Spinal cord (tissue), 10 donors: ENCODE measurements at places on chromosomes 5 and 9. TPM values are rescaled to one million over a fixed set of nuclear protein-coding genes. Genes with fewer than 3 reads are reported as not detected.

The AIF1L gene
- 47.7 TPM for total RNA-seq

GRCh38 chr5:3300726-3301125, 294.9 kb upstream of the IRX1 start:
- no peak for DNase-seq

The FCN2 gene
- not detected for total RNA-seq

DNA sequence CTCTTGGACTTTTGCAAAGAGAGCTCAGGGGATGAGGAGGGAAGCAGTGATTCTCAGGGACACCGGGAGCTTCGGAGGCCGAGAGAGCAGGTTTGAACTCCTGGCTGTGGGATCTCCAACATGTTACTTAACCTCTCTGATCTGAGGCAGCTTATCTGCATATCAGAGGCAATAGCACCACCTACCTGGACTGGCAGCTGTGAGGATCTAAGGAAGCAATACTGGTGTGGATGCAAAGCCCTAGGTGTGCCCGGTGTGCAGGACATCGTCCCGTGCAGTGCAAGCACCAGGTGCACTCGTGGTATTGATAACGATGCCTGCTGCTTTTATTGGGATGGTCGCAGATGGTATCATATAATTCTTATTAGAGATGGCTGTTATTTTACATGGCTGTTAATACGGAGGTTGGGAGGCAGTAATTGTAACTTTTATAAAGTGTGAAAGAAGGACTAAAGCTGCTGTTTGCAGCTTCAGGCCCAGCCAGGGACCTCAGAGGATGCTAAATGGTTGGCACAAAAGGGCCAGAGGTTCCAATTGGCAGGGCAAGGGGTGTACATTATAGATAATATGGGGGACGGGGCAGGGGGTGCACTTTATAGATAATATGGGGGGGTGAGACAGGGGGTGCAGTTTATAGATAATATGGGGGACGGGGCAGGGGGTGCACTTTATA, 14.9 kb downstream of the COL5A1 start:
- DNase-seq: no peak

DNA sequence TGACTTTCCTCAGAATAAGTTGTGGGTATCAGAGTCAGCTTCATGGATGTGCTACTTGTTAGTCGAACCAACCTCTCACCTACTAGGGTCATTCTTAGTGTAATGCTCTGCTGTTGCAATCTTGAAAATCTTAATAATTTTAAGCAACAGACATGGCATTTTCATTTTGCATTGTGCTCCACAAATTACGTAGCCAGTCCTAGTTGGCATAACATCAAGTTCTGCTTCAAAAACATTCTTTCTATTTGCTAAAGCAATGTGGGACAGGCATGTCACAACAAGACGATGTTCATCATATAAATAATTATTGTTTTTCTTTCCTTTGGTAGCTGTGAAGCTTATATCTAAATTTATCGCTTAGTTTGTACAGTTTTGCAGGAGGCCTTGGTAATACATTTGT, 39.3 kb upstream of the CDH12 start:
- DNase-seq: no peak

DNA sequence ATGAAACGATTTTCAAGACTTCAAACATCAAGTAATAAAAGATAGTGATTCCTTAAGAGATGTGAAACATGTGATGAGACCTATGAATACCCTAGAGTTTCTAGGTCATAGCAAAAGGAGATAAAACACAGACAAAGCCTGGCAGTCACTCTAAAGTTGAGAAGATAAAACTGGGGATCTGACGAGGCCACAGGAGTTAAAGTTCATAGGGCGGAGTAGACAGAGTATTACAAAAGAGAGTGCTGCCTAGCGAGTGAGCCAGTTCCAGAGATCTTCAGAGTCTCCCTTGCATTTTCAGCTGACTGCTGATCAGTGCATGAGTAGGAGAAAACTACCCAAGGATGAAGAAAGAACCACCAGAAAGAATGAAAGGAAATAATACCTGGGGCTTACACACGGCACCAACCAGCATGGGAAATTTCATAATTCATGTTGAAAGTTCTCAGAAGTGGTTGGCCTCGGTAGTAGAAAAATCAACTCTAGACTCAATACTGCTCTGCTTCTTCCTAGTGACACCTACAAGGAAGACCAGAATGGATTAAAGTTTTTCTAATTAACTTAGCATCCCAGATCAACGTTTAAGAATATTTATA, 30.4 kb downstream of the FBXO4 start:
- no peak for DNase-seq

GRCh38 chr5:54990841-54991258, 5.5 kb upstream of the ESM1 start:
- DNase-seq: no peak

- no peak for DNase-seq
Measured at GRCh38 chr5:77844373-77844622, 68.2 kb upstream of the TBCA start.

DNA sequence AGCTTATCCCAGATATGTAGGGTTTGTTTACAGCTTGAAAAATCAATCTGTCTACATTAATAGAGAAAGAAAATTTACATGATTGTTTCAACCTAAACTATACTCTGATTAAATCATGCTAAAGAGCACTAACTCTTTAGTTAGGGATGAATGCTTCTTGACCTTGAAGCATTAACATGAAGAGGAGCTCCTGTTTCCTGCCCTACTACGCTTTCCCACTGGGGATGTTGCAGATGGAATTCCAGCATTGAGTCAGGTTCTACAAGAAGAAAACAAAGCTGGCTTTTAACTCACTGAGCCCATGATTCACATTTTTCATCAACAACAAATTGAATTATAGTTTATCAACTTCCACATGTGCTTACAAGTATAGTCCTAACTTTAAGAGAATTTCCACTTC, 471.3 kb downstream of the TMEM232 start:
- no peak for DNase-seq

The C9orf50 gene
- total RNA-seq: not detected

- DNase-seq: peak; percentile 40
Measured at GRCh38 chr5:103041071-103041676, 78.8 kb downstream of the GIN1 start.

DNA sequence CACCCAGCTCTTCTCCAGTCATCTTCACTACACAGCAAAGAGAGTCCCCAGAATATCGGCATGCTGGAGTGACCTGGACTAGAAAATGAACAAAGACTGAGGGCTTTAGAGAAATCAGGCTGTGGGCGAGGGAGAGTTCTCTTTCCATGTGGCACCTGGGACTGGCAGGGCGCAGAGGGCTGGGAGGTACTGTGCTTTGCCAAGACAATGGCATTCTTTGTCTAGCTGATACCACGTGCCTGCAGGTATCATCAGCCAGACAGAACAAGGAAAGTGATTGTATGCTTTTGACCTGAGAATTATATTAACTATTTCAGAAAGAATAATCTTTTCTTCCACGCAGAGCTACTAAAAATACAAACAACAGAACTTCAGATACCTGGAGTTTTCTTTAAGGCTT, 30.5 kb downstream of the DDX31 start:
- DNase-seq: no peak

GRCh38 chr5:102916109-102916508, 161.0 kb downstream of the PAM start:
- no peak for DNase-seq

The TMEM174 gene
- total RNA-seq: not detected

The HAVCR2 gene
- total RNA-seq: 22.9 TPM

The INSL6 gene
- not detected for total RNA-seq

DNA sequence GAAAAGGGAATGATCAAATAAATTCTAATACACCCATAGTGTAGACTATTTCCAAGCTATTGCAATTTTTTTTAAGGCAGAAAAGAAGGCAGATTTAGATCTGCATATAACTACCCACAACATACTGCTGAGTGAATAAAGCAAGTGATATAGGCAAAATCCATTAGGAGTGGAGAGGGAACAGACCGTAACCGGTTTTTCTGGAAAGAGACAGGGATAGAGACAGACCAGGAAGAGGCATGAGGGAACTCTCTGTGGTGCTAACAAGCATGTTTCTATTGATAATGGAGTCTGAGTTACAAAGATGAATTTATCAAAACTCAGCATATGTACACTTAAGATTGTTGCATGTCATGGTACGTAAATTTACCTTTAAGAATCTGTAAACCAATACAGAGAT, 14.5 kb downstream of the ZDHHC21 start:
- no peak for DNase-seq

- DNase-seq: no peak
Measured at GRCh38 chr9:111752455-111752854, 42.3 kb downstream of the SHOC1 start.

The TMEM215 gene
- total RNA-seq: 5.2 TPM

- no peak for DNase-seq
Measured at GRCh38 chr5:105057001-105057436, 1494.4 kb upstream of the NUDT12 start.

The FKTN gene
- 37.7 TPM for total RNA-seq

The PCDHAC1 gene
- total RNA-seq: 3.3 TPM

The RLN1 gene
- total RNA-seq: 0.33 TPM

DNA sequence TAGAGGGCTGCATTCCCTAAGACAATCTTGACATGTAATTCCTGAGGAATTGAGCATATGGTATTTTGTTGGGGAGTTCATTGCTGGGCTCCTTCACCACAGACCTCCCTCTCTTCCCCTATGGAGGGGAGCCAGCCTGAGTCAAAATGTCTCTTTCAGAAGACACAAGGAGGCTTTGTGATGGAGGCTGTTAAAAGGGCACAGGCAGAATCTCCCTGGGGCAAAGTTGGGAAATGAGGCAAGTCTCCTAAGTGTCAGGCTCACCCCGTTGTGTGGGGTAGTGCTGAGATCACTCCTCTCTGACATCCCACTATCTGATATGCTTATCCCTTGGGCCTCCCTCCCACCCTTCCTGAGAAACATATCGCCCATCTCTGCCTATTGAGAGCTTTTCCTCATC, 30.6 kb downstream of the GFRA3 start:
- DNase-seq: peak; percentile 25

The ACSL6 gene
- total RNA-seq: 27.9 TPM

- no peak for DNase-seq
Measured at GRCh38 chr9:106753155-106753671, 109.8 kb upstream of the ZNF462 start.
